Heart right ventricle (tissue), 16 donors: ENCODE measurements at places on chromosomes 6 and 20. TPM values are rescaled to one million over a fixed set of nuclear protein-coding genes. Genes with fewer than 3 reads are reported as not detected.
A peak's percentile ranks its signal among the peaks of the same experiment; 100 is the strongest.

LY6G6C gene
- polyA plus RNA-seq = not detected

PXDC1 gene
- 17.5 TPM for polyA plus RNA-seq

FOXC1 gene
- 3.6 TPM for polyA plus RNA-seq

PRSS35 gene
- 0.37 TPM for polyA plus RNA-seq

DNA sequence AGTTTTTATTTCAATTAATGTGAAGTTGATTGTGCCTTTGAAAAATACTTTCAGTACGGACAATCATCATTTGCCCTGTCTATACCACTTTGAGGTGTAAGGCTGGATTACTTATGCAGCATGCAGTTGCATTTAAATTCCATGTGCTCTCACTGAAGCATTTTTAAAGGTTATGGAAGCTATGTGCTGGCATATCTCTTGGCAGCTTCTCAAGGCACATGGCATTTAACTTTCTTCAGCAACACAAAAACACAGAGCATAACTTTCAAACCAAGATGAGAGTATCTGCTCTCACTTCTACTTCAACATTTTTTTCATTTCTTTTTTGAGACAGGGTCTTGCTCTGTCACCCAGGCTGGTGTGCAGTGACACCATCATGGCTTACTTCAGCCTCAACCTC, 360.6 kb upstream of the RUNX2 start:
- no peak for DNase-seq

- DNase-seq = no peak
These were observed 1.2 kb downstream of the IBTK start for GRCh38 chr6:82246370-82246769.

DNA sequence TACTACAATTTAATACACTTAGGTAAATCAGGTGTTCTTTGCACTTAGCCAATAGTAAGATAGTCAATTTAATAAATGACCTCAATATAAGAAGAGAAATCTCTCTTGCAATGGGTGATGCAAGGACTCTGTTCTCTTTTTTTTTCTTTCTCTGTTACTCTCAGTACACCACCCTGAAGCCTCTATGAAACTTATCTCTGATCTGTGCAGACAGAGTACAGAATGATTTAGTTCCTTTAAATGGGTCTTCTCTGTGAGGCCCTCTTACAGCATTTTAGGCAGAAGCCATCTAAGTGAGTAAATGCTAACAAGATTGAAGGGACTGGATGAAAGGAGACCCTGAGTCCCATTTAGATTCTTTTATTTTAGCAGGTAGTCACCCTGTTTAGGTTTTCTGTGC, 312.8 kb downstream of the RFPL4B start:
- DNase-seq = no peak

GRCh38 chr6:12324099-12324498, 33.9 kb downstream of the EDN1 start:
- no peak for DNase-seq

GRCh38 chr20:46636514-46636913, 14.7 kb downstream of the SLC13A3 start:
- DNase-seq = no peak

DNA sequence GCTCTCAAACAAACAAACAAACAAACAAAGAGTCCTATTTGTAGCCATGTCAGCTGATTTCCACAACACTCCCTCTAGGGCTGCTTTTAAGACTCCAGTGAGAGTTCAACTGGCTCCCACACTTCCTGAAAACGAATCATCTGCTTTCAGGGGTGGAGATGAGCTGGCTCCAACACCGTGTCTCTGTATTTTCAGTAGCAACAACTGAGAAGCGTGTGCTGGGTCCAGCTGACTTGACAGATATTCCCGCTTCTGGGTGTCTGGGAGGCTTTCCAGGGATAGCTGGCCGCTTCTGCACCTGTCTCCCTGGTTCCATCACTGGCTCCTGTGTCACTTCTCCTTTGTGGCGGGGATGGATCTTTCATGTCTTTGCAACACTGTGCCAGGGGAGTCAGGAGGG, 272.5 kb upstream of the SOX4 start:
- no peak for DNase-seq

GRCh38 chr20:10427060-10427692, 6.8 kb downstream of the MKKS start:
- peak; percentile 39 for DNase-seq

DNA sequence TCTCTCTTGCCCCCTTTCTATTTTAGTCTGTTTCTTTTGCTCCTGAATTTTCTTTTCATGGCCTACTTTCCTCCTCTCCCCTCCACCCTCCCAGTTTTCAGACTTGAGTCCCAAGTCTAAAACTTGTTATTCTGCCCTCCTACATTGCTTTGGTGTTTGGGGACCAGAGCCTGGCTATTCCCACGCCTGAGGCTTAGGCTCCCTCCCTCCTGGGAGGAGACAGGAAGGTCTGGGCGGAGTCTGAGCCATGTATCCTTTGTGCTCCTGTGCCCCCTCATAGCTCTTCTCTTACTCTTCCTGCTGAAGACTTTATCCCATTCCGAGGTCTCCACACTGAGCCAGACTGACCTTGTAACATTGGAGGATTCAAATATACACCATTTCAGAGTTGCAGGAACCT, 69.5 kb downstream of the DAAM2 start:
- DNase-seq = no peak

GRCh38 chr6:56866917-56867522, 87.9 kb upstream of the BEND6 start:
- no peak for DNase-seq

- DNase-seq = peak; percentile 64
These were observed 102.1 kb upstream of the MYL9 start for GRCh38 chr20:36439040-36439730.

GRCh38 chr6:165345700-165346099, 36.3 kb upstream of the C6orf118 start:
- no peak for DNase-seq

- no peak for DNase-seq
These were observed 120.4 kb downstream of the SYNDIG1 start for GRCh38 chr20:24589815-24590177.

DNA sequence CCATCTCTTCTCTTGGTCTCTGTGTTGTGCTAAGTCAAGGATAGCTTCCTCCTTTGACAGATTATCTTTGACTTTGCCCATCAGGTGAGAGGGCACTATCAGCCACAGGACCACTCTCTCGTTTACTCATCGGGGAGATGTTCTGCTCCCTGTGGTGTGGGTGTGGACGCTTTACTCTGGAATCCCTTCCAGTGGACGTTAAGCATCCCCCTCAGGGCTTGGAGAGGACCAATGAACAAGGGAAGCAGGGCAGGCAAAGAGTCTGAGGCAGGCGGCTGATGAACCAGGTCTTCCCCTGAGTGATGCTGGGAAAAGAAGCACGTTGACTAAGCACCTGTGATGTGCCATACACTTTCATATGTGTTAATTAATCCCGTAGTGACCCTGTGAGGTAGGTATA, 21.0 kb upstream of the RNF24 start:
- DNase-seq = no peak

- no peak for DNase-seq
These were observed 98.7 kb upstream of the RUNX2 start for GRCh38 chr6:45229416-45229815.

DNA sequence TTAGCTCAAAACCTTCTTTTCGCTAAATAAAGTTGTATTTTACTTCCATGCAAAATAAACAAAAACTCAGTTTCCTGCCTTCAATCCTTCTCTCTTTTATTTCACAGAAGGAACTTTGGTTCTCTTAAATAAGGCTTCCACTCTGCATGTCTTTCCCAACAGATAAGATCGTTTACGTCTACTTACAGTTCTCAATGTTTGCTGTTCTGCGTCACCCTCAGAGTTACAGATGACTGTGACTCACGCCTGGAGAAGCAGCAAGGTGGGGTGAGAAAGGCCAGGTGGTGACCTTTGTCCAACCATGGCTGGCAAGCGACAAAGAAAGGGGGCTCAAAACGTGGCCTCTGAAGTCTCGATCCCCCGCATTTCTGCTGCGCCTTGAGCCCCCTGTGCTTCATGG, 51.4 kb upstream of the RPS6KA2 start:
- DNase-seq = no peak

- DNase-seq = no peak
These were observed 45.1 kb downstream of the GABRR2 start for GRCh38 chr6:89269981-89270380.

DNA sequence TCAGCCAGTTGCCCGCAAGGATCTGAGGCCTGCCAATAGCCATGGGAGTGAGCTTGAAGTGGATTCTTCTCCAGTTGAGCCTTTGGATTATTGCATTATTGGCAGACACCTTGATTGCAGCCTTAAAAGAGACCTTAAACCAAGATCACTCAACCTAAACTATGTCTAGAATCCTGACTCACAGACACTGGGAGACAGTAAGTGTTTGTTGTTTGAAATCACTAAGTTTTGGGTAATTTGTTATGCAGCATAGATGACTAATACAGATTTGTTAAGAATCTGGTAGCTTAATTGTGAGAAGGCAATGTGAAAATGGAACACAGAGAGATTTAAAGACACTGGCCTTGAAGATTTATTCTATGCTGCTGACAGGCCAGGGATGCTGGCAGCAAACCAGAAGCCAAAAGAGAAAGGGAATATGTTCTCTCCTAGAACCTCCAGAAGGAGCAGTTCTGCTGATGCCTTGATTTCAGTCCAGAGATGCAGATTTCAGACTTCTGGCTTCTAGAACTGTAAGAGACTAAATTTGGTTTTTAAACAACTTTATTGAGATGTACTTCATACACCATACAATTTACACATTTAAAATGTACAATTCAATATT, 17.6 kb downstream of the SIRPD start:
- no peak for DNase-seq

DNA sequence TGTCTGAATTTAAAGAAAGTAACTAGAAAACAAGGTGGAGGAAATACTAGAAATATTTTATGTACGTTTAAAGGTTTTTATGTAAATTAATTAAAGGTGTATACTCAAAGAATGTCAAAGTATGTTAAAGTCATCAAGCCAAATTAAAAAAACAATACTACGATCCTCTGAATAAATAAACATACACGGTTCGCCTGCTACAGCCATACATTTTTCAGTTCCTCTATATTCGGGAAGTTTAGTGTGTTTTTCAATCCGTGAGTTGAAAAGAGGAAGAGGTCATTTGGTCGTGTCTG, 626 bp downstream of the STX7 start:
- no peak for DNase-seq

- no peak for DNase-seq
These were observed 412.7 kb downstream of the GRIK2 start for GRCh38 chr6:101806241-101806640.

GRCh38 chr6:39402239-39402751, 79.8 kb upstream of the KCNK16 start:
- no peak for DNase-seq

- DNase-seq = no peak
These were observed 95.9 kb upstream of the IFNGR1 start for GRCh38 chr6:137315081-137315480.

- DNase-seq = no peak
These were observed 60.7 kb downstream of the BMP7 start for GRCh38 chr20:57205606-57206219.

- no peak for DNase-seq
These were observed 19.1 kb downstream of the GNAS start for GRCh38 chr20:58871533-58872102.

GRCh38 chr6:166433096-166433495, 50.4 kb upstream of the MPC1 start:
- DNase-seq = no peak

DNA sequence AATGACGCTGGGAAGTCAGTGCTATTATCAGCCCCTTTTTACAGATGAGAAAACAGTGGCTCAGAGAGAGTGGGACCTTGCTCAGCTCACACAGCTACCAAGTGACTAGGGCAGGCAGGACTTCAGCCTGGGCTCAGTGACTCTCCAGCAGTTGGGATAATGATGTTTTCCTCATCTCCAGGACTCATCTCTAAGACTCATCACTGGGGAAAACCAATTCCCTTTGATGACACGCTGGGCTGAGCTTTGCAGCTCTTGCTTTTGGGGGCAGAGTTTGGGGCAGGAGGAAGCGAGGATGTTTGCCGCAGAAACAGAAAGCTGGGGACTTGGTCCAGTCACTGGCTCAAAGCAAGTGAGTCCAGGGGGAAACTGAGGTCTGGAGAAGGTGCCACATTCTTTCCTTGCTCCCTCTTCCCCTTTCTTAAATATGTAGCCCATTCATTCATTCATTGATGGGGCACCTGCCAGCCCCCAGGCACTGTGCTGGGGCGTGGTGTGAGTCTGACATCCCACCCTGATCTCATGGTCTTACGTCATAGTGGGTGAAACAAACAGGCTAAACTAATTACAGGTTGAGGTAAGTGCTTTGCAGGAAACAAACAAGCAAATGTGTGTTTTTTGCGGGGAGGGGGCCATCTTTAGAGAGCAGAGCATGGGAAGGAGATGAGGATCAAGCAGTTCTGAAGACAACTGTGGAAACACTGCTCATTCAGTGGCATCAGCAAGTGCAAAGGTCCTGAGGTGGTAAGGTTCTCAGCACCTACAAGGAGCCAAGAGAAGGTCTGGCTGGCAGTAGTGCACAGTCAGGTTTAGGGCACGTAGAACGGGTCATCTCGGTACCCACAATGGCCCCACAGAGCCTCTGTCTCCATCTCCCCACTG, 74.4 kb upstream of the PMEPA1 start:
- DNase-seq = no peak

- DNase-seq = no peak
These were observed 454.5 kb upstream of the JAG1 start for GRCh38 chr20:11128220-11128718.

GRCh38 chr20:6148073-6148472, 25.2 kb upstream of the FERMT1 start:
- no peak for DNase-seq

DNA sequence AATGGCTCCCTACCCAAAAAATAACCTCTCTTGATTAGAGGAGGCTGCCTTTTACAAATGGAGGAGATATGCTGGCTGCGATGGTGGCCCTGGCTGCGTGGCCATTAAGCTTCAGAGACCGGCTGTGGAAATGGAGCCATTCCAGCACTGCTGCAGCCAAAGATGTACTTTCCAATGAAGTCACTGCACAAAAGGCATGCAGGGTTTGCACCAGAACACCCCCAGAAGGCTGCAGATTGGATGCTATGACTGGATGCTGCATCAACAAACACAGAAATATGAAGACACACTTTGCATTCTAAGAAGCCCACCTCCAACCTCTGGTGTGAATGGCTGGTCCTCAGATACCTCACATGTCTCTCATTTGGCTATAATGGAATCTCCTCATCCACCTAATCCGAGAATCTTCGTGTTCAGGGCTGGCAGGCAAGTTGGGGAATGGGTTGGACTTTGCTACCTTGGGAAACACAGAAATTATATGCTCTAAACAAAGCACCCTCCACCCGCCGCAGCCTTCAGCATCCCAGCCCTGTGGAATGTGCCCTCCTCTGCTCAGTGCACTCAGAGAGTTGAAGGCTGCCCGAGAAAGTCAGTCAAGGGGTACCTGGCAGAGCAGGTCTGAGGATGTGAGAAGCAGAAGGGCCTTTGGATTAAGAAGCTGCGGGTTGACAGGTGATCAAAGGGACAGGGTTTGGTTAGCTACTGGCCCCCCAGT, 35.3 kb downstream of the APCDD1L start:
- no peak for DNase-seq
